Amniotic stem cell (primary cell): ENCODE measurements at places on chromosomes 6 and 20.

GRCh38 chr20:53880108-53880641 lies 190.2 kb downstream of the BCAS1 start:
- DNase-seq, result no peak

GRCh38 chr20:57040924-57041323 lies 225.5 kb downstream of the BMP7 start:
- DNase-seq, result no peak

GRCh38 chr20:47088335-47088734 lies 193.7 kb downstream of the EYA2 start:
- DNase-seq, result no peak

DNA sequence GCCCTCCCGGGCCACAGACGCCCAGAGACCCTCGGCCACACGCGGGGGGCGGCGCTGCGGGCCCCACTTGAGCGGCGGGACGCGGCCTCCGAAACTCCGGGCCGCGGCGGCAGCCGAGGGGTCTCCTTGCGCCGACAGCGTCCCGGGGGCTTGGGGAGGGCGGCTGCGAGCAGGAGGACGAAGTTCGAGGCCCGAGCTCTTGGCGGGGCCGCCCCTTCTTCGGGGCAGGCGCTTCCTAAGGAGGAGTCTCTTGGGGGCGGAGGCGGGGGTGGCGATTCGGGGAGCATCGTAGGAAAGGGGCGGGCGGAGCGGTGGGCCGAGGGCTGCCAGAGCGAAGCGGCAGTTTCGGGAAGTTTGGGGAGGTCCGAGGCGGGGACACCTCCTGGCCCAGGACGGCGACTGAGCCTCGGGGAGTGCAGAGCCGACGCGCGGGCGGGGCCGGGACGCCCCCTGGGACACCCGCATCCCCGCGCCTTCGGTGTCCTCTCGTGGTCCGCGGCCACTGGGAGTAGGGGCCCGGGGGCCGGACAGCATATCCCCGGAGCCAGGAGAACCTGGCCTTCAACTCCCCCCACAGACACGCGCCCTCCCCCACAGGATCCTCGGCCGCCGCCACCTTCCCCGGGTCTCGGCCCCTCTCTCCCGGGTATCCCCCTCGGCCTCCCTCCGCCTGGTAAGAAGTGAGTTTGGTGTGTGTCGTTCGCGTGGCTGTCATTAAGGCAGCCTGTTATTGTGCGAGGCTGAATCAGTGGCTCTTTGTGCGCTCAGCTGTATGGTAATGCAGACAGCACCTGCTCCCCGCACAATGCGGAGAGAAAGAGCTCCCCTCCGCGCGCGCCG lies 613 bp upstream of the DLL1 start:
- DNase-seq, result no peak

GRCh38 chr20:50041246-50041873 lies 58.6 kb downstream of the SNAI1 start:
- DNase-seq, result no peak

- DNase-seq, result no peak
These were observed 128.8 kb upstream of the STMND1 start for GRCh38 chr6:16973051-16973450.

DNA sequence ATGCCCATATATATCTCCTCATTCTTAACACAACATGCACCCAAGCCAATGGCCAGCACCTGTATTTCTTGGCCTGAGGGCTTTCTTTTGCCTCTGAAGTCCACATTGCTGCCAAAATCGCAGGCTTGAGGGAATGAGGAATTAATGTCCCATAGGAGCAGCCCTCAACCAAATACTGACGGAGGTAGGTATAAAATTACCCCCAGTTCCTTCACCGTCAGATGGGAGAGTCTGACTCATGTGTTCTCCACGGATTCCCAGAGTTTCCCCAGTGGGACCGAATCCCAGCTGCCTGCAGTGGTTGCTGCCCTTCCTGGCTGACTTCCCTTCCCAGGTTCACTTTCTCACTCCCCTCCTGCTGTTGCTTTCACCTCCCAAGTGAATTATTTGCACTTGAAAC lies 602.2 kb upstream of the NOX3 start:
- DNase-seq, result no peak

DNA sequence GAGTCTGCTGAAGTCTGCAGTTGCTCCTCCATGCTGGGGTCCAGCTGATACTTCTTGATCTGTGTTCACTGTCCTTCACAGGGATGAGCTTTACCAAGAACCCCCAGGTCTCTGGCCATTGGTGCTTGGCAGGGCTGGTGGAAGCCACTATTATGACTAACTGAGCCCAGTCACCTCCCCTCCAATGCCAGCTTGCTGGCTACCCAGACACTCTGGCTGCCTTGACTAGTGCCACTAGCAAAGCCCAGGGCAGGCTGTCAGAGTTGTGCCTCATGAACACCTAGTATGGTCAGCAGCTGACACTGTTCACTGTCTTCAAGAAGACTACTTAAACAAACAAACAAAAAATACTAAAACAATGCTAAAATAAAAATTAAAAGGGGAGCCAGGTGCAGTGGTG lies 8.8 kb downstream of the ASIP start:
- no peak for DNase-seq
